ENCODE measurements at places on chromosomes 11 and 22.

DNA sequence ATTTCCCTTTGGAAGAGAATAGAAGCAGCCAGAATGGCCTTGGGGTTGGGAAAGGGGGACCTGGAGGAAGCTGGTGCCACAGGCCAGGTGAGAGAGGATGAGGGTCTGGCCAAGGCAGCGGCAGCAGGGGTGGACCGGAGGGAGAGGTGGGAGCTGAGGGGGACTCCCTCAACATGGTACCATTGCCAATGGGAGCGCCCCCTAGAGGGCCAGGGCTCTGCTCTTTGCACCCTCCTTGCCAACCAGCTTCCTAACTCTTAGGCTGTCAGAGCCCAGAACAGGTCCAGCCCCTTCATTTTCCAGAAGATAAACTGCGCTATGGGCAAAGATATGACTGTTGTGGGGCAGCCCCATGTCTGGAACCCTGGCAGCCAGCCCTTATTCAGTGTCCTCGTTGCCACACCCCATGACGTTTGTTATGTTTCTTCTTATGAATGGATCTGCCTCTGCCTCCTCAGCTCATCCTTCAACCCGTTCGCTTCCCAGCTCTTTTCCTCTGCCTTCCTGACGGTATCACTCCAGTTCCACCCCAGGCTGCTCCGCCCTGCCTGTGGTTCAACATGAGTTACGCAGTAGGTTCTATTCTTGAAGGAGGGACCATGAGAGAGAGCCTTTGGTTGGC is 185.2 kb downstream of the GRIK4 start:
- no peak for DNase-seq

DNA sequence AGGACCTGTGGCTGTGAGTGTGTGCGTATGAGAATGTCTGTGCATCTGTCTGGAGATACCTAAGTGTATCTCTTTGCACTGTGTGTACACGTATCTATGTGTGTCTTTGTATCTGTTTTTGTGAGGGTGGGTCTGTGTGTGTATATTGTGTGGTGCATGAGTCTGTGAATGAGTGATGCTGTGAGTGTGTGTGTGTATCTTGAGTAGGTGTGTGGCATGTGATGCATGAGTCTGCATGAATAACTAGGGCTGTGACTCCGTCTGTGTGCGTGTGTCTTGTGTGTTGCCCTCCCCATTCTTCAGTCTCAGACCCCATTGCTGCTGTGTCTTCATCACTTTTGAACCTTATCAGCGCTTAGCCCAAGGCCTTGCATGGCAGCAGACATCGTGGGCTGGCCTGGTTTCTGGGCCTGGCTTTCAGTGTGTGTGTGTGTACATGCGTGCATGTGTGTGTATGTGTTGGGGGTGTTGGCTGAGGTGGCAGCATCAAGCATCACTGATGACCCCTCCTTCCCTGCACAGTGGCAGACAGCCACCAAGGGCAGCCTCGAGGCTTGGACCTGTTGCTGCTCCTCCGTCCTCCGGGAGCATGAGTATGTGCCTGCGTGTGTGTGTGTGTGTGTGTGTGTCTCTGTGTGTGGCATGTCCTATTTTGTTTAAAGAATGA is 1.4 kb downstream of the SGSM1 start:
- no peak for DNase-seq

- DNase-seq = no peak
Measured at GRCh38 chr22:42346722-42347121, 76.3 kb upstream of the TCF20 start.

DNA sequence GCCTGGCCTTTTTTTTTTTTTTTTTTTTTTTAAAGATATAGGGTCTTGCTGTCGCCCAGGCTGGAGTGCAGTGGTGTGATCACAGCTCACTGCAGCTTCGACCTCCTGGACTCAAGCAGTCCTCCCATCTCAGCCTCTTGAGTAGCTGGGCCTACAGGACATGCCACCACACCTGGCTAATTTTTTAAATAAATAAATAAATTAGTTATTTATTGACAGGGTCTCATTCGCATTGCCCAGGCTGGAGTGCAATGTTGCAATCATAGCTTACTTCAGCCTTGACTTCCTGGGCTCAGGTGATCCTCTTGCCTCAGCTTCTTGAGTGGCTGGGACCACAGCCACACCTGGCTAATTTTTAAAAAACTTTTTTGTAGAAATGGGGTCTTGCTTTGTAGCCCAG is 10.5 kb downstream of the AP2A2 start:
- no peak for DNase-seq

GRCh38 chr11:134017511-134018430 is 51.1 kb upstream of the JAM3 start:
- no peak for DNase-seq

- no peak for DNase-seq
Measured at GRCh38 chr22:46914481-46914880, 152.0 kb downstream of the TBC1D22A start.

DNA sequence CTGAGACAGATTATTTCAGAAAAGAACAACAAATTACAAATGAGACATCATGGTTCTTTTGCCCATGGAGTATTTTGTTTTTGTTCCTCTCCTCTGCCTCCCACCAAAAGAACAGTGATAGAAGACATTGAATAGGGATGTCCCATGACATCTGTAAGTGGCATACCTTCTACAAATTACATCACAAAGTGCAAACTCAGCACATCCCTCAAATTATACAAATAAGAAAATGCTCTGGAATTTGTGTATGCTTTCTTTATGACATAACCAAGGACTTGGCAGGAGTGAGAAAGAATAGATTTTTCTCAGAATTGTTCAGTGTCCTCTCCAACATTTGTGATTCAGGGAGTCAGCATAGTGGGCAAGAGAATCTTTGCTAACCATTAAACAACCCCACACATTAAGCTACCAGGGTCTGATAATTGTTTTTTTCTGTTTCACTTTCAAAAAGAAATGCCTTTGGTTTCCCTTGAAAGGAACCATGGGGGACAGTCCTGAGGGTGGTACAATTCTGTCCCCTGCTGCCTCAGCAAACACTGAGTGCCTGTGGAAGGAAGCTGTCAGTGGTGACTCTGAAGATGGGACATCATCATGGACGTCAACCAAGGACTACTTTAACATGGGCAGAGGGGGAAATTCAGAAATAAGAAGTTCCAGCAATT is 430.3 kb downstream of the AASDHPPT start:
- DNase-seq = no peak

- DNase-seq = no peak
Measured at GRCh38 chr11:72144807-72145565, 9.5 kb downstream of the FOLR3 start.

DNA sequence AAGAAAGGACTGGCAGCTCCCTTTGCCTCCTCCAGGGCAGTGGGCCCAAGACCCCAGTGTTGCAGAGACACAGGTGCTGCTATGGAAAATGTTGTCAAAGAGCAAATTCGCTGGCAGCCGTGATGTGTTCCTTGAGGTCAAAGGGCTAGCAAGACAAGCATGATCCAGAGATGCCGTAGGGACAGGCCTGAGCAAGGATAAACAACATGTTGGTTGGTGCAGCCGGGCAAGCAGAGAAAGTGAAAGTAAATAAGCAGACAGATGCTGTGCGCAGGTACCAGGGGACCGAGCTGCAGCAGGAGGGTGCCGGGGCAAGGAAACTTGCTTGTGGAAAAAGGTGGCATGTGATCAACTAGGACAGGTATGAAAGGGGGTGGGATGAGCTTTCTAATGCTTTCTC is 125.5 kb upstream of the NECTIN1 start:
- DNase-seq = no peak

GRCh38 chr11:44531116-44531504 is 34.4 kb upstream of the CD82 start:
- no peak for DNase-seq

GRCh38 chr11:111733611-111734088 is 32.5 kb downstream of the PPP2R1B start:
- no peak for DNase-seq

- DNase-seq = no peak
Measured at GRCh38 chr11:110469127-110469526, 39.4 kb downstream of the FDX1 start.

DNA sequence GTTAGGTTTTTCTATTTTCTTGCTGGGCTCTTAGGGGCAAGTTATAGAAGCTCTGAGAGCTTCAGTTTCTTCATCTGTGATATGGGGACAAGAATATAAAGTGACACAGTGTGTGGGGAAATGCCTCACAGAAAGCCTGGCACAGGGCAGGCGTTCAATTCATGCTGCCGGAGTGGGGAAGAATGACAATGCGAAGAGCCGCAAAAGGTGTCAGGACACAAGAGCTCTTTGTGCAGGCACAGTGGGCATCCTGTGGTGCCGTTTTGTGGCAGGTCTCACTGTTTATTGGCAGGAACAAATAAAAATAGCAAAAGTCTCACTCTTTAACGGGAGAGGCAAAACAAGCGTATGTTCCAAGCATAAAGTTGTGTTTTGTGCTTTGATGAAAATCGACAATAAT is 112.1 kb downstream of the TIMP3 start:
- no peak for DNase-seq

- no peak for DNase-seq
Measured at GRCh38 chr11:86438685-86439084, 64.0 kb downstream of the CCDC81 start.

DNA sequence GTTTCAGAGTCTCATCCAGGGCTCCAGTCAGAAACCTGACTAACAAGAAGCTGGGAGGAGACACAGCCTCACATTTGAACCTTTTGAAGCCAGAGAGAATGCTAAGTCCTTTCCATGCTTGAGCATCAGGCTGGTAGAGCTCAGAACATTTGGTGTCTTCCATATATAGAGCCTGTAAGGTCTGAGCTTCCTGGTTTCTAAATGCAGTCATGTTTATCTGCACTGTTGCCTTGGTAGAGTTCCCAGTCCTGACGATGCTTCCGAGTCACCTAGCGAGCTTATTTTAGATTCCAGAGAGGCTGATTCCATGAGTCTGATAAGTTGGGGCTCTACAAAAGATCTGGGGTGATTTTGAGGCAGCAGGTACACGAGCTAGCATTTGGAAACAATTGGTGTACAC is 68.4 kb upstream of the SORL1 start:
- DNase-seq = no peak

DNA sequence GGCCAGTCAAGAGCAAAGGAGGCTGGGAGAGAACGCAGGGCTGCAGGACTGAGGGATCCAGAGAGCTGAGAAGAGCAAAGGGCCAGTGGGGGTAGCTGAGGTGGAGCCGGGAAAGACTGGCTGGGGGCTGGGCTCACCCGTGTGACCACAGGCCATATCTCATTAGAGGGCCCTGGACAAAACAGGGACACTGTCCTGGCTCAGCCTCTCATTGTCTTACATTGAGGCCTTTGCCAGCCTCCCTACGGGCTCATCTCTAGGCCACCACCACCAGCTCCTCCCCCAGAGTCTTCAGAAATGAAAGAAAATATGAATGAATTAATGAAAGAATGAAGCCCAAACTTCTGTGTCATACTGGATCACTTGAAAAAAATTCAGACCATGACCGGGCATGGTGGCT is 9.2 kb downstream of the RAB36 start:
- DNase-seq = no peak

DNA sequence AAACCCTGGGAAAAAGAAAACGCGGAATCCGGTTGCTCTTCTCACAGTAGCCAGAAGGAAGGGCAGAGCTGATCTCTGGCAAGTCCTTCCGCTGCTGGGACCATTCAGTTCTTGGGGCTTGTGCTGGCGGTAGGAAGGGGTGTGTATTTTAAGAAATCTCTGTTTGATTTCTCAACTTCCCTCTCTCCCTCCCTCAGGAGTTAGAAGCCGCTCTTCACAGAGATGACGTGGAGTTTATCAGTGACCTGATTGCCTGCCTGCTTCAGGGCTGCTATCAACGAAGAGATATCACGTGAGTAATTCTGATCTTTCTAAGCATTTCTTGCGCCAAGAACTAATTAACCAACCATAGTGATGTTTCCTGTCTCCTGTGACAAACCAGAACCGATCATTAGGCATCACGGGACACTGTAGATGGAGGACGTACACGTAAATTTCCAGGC is 85.9 kb upstream of the SLC25A18 start:
- no peak for DNase-seq

DNA sequence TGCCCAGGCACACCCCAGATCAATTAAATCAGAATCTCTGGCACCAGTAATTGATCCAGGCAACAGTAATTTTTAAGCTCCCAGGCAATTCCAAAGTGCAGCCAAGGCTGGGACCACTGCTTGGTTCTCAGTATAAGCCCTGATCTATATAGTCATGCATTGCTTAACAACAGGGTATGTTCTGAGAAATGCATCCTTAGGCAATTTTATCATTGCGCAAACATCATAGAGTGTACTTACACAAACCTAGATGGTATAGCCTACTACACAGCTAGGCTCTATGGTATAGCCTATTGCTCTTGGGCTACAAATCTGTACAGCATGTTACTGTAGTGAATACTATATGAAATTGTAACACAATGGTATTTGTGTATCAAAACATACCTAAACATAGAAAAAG is 651 bp upstream of the C11orf42 start:
- DNase-seq = peak; percentile 92

DNA sequence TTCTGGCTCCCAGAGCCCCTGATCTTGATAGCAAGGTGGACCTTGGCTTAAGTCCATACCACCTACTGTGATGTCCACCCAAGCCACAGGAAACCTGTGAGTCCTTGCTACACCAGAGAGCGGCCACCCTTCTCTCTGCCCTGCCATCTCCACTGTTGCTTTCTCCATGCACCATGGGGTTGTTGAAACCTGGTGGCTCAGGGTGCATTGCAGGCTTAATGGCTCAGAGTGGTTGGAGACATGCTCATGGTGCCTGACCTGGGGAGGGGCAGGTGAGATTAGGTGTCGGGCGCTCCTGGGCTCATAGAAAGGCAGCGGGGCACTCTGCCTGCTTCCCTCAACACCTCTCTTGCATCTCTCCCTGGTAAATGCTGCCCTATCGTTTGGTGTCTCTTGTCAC is 25.0 kb upstream of the CACNG2 start:
- DNase-seq = no peak

DNA sequence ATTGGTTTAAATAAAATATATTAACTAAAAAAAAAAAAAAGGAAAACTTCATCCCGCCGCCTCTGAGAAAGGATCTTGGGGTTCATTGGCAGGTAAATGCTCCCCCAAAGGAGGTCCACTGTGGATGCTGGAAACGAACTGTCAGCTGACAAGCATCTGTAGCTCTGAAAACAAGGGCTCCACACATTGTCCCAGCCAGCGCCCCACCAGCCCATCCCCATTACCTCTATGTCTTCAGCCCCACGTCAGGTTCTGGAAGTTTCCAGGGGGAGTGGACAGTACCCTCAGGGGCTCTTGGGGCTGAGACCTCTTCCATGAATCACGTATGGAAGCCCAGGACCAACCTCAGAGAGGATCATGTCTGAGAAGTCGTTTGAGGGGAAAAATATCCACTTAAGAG is 66.4 kb upstream of the WNT7B start:
- DNase-seq = no peak

All from AML-193 (cell line).